ENCODE measurements at places on chromosomes 11 and 22.
A peak's percentile ranks its signal among the peaks of the same experiment; 100 is the strongest.

DNA sequence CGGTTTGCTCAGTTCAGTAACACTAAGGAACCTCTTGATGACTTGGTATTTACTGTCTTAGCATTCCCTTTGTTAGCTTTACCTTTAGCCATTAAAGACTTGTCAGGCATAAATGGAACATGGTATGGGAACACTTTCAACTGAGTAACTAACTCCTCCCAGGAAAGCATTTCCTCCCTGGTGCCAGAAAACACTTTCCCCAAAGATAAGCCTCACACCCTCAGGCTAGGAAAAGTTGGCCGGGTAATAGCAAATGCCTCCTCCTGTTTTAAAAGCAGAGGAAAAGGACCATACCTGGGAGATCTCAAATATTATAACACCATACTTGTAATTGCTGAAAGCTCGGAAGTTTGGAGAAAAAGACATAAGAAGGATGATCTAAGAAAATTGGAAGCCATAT lies 12.0 kb downstream of the KCNJ11 start:
- no peak for DNase-seq

- no peak for DNase-seq
These were observed 11.6 kb downstream of the RIBC2 start for GRCh38 chr22:45425101-45425500.

- DNase-seq: no peak
These were observed 420.7 kb upstream of the CADM1 start for GRCh38 chr11:115924744-115925567.

DNA sequence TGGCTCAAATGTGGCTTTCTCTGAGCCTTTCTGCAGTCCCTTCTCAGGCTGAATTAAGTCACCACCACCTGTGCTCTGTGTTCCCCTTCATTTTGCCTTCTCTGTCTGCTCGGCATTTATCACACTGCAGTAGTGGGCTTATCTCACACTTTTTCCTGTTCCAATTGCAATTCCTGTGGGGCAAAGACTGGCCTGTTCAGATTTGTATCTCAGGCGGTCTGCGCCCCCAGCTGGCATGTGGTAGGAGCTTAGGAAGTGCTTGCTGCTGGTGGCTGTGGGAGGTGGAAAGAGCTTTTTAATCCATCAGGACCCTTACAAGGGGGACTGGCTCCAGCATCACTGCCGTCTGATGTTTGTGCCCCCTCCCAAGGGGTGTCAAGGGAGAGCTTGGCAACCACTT lies 21.2 kb downstream of the BMAL1 start:
- DNase-seq: no peak

DNA sequence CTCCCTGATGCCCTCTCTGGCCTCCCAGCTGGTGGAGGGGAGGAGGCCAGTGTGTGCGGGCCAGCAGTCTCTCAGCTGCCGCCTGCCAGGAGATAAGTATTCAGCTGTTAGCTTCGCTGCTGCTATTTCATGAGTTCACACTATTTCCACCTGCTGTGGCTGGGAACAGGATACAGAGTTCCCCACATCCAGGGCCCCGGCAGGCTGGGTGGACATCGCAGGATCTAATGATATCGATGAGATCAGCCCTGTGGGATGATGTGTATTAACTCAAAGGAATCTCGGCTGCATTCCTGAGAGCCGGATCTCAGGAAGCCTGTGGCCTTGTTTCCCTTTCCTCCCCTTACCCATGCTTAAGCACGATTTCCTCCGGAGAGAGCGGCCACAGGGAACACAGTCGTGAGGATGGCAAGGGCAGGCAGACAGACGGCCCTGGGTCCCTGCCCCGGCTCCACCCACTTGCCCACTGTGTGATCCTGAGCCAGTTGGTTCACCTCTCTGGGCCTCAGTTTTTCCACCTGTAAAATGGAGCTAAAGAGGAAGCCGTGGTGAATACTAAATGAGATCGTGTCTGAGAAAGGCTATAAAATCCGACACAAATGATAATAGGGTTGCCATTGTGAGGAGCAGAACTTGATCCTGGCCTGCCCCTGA lies 6.5 kb upstream of the PVALB start:
- DNase-seq: no peak

- no peak for DNase-seq
These were observed 95.5 kb downstream of the RRM1 start for GRCh38 chr11:4190098-4190497.

- DNase-seq: no peak
These were observed 40.8 kb upstream of the PAMR1 start for GRCh38 chr11:35566181-35566580.

- DNase-seq: no peak
These were observed 64.2 kb downstream of the PTPRJ start for GRCh38 chr11:48044577-48044976.

DNA sequence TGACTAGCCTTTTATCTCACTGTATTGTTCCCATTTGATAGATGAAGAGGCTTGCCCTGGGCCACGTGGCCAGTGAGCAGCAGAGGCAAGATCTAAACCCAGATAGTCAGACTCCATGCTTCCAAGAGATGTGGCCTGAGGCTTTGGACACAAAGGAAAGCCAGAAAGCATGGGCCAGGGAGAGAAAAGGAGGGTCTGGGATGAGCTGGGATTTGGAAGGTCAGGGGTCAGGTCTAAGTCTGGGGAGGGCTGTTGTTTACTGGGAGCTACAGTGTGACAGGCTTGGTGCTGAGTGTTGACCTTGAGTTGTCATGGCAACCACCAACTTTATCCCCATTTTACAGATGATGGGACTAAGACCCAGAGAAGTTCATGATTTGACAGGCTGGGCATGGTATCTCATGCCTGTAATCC lies 2.1 kb downstream of the SLC35E4 start:
- DNase-seq: no peak

- no peak for DNase-seq
These were observed 1.4 kb downstream of the TSPAN4 start for GRCh38 chr11:843818-844692.

DNA sequence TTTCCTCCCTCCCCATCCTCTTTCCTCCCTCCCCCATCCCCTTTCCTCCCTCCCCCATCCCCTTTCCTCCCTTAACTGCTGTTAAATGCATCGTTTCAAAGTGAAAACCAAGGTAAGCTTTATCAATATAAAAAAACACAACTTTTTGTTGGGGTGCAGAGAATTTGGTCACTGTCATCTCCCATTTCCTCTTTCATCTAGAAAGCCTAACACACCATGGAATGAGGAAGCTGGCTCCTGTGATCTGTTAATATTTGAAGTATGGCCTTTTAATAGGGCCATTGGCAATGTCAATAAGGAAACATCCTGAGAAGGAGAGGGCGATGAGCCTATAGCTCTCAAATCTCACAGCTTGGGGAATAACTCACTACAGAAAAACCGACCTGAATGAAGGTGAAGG lies 7.0 kb downstream of the EXPH5 start:
- DNase-seq: no peak

DNA sequence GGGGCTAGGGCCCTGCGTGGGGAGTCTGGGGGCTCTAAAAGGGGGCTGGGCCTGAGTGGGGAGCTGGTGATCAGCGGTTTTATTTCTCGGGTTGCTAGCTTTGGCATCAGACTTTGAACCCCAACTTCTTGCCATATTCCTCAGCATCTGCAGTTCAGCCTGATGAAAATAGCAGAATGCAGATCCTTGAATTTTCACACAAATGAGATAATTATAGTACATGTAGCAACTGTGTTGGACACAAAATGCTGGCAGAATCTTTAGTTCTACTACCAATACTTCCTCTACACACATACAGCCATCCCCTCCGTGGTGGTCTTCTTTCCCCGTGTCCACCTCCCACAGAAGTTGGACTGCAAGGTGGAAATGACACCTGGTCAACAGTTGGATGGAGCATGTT lies 1.5 kb downstream of the ZC3H7B start:
- DNase-seq: no peak

GRCh38 chr22:37089434-37089833 lies 20.1 kb downstream of the TMPRSS6 start:
- DNase-seq: no peak

- no peak for DNase-seq
These were observed 42.1 kb downstream of the SLC1A2 start for GRCh38 chr11:35377262-35377661.

DNA sequence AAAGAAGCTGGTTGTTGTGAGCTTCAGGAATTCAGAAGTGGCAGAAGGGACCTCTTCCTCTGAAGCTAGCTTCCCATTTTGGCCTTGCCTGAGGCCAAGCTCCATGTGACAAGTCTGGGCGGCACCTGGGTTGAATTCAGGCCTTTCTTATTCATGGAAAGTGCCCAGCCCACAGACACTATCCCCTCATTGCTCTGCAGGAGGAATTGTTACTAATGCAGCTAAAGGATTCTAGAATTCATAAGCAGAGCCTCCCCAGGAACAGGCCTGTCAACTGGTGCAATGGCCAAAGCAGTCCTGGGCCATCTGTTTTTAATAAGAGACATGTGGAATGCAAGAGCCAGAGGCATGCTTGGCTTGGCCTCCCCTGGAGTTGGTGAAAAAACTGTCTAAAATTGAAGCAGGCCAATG lies 71.4 kb downstream of the SLC1A2 start:
- no peak for DNase-seq

DNA sequence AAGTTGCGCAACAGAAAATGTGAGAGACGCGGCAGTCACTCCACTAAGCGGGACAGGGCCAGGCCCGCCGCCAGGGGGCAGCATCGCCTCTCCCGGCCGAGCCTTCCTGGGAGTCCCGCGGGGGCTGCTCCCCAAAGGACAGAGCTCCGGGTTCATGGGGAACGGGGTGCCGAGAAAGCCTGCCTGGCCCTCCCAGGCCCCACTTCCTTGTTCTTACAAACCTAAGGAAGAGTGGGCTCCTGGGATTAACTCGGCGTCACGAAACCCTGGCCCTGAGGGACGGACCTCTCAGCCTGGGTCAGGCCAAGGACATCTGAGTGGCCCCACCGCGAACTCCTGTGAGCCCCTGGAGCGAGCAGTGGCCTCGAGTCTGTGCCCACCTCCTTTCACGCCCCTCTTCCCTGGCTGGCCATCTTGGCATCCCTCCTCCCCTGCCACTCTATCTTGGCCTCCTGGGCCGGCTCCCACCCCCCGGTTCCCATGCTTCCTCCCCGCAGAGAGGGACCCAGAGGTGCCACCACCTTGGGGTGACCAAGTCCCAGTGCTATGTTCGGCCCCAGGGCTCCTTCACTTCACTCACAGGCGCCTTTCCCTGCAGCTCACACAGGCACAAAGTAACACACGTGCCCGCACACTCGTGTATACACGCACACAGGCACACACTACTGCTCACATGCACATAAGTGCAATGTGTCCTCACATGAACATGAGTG lies 99.9 kb upstream of the FGF3 start:
- DNase-seq: peak; percentile 84

DNA sequence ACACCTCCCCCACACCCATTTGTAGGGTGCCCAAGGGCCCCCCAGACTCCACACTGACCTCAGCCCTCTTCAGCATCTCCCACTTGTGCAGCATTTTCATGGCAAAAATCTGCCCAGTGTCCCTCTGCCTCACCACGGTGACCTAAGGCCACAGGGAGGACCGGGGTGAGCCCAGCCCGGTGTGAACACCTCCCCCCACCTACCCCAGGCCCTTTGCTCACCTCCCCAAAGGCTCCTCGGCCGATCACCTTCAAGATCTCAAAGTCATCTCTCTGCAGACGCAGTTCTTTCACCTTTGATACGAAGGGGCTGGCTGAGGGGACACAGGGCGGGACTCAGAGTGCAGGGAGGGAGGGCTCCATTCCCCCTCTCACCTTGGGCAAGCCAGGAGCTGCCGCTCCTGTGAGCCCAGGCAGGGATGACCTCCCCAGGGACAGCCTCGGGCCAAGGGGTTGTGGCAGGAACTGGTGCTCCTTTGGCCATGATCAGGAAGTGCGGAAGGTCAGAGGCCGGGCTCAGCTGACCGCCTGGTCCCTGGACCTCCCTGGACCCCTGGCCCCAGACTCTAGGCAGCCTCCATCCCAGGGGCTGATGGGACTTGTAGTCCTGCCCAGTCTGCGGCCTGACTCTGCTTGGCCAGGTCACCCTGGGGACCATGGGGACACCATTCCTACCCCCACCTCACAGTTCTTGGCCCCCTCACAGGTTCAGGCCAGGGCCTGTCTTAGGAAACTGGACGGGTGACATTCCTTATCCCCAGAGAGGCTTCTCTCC lies 2.7 kb downstream of the CDC42BPG start:
- no peak for DNase-seq

DNA sequence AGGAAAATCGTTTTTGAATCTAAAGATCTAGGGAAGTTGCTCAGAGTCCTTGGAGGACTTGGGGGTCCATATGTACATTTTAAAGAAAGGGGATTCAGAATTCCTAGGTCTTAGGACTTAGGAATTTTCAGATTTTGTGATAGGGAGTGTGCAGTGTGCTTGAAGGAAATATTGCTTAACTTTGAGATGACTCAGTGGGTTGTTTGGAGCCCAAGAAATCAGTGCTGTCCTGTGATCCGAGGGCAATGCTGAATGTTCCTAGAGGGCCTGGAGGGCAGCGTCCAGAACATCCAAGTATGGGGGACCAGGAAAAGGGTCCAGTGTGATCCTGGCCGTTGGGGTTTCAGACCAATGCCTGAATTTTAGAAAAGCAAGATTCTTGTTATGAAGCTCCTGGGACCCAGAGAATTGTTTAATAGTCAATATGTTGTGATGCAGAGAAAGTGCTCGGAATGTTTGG lies 3.1 kb upstream of the IGF2 start:
- DNase-seq: no peak

DNA sequence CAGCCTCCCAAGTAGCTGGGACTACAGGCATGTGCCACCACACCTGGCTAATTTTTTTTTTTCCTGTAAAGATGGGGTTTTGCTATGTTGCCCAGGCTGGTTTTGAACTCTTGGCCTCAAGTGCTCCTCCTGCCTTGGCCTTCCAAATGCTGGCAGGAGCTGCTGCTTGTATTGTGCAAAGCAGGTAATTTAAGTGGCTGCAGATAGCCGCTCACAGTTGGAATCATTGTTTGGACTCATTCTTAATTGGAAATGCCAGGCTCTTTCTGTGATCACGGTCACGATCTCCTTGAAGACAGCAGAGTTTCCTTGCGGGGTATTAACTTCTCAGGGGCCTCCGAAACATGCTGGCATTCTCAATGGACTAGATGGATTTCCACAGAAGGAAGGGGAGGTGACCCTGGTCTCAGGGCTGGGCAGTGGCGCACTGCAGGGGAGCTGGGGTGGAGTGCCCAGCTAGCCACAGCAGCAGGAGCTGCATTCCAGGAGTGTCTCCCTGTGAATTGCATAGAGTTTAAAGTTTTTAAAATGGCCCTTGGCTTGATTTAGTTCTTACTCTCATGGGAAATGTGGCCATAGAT lies 136.1 kb downstream of the MORC2 start:
- DNase-seq: no peak

DNA sequence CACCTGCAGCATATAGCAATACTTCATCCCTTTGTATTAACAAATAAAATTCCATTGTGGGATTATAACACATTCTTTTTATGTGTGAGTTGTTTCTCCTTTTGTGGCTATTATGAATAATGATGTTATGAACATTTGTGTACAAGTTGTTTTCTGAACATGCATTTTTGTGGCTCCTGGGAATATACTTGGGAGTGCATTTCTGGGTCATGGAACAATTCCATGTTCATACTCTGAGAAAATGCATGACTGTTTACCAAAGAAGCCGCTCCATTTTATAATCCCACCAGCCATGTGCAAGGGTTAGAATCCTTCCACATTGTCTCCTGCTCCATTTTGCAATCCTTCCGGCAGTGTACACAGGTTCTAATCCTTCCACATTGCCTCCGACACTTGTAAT lies 713.8 kb downstream of the TBC1D22A start:
- no peak for DNase-seq

Data from stimulated activated CD4-positive, alpha-beta T cell treated with anti-CD3 and anti-CD28 coated beads, Interleukin-2, amount 100 ng/mL, for 24 hours (primary cell).